ENCODE measurements at places on chromosomes 4 and X. TPM values are rescaled to one million over a fixed set of nuclear protein-coding genes. Genes with fewer than 3 reads are reported as not detected.

CCKAR gene
- total RNA-seq = not detected

KLKB1 gene
- 3.7 TPM for total RNA-seq

MCF2 gene
- not detected for total RNA-seq

SAGE1 gene
- total RNA-seq = not detected

TEX13B gene
- not detected for total RNA-seq

FAT1 gene
- 119 TPM for total RNA-seq

NAP1L2 gene
- total RNA-seq = 7.2 TPM

GATA1 gene
- 0.90 TPM for total RNA-seq

CT45A10 gene
- not detected for total RNA-seq

CWH43 gene
- not detected for total RNA-seq

DNA sequence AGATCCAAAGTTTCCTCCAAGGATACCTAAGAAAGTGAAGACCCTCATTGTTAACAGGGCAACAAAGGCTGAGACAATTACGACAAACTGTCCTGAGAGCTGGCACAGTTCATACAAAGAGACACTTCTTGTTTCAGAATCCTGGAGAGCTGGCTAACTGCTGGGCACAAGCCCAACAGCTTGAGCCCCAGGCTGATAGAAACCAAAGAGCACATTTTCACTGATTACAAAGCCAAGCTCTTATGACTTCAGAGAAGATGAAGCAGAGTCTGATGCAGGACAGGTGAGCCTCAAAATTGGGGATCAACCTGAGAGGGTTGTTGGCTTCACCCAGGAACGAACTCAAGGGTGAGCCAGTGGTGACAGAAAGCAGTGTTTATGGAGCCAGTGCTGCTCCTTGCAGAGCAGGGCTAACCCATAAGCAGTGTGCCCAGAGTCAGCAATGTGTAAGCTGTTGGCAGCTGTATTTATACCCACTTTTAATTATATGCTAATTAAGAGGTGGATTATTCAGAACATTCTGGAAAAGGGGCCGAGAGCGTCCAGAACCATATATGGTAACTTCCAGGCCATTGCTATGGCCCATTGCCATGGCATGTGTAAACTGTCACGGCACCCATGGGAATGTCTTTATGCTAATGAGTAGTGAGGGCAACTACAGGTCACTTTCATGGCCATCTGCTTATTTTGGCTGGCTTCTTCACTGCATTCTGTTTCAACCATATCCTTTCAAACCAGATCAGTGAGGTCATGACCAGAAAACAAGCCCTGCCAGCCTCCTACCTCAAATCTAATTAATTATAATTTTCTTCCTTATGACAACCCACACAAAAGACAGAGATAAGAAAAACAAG lies 183.7 kb downstream of the EVC2 start:
- H3K4me3 ChIP-seq = no peak overlapping the region
- H3K4me1 ChIP-seq = no peaks in the 10 kb centered on the region
- H3K27me3 ChIP-seq = no peaks in the 10 kb centered on the region

GRCh38 chr4:7186031-7186430 lies 6.3 kb upstream of the SORCS2 start:
- H3K4me1 ChIP-seq = peaks cover 12% of the 10 kb centered on the region
- no peaks in the 10 kb centered on the region for H3K36me3 ChIP-seq
- H3K27me3 ChIP-seq = no peaks in the 10 kb centered on the region
- H3K4me3 ChIP-seq = no peak overlapping the region

- H3K4me3 ChIP-seq = no peak overlapping the region
- no peak for DNase-seq
- no peaks in the 10 kb centered on the region for H3K27me3 ChIP-seq
- H3K36me3 ChIP-seq = no peaks in the 10 kb centered on the region
Observed at GRCh38 chr4:3797831-3798790, 31.9 kb downstream of the ADRA2C start.

- H3K27me3 ChIP-seq = no peaks in the 10 kb centered on the region
- no peak for DNase-seq
- no peaks in the 10 kb centered on the region for H3K4me1 ChIP-seq
- H3K36me3 ChIP-seq = no peaks in the 10 kb centered on the region
- no peak overlapping the region for H3K4me3 ChIP-seq
Observed at GRCh38 chr4:182251116-182251515, 7.9 kb downstream of the TENM3 start.

DNA sequence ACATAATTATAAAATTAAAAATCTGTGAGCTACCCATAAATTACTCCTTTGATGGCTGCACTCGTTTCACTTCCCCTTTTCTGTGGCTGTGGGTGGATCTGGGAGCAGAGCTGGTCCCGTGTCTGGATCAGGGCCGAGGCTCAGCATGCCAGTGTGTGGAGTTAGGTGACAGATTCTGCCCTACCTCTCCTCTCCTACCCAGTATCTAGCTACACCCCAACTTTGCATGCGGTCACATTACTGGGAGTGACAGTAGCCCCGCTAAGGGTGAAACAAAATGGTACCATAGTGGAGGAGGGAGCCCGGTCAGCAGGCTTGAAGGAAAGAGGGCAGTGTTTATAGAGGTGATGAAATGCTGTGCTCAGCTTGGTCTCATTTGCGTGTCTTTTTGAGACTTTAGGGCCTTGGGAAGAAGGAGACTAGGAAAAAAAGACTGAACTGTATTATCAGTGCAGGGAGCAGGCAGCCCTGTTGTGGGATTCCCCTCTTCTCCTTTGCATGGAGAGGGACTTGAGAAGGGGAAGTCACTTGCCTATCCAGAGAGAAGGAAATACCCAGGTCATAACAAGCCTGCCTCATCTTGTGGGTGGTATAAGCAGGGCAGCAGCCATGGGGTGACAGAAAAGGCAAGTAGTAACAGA lies 48.4 kb downstream of the ARHGAP10 start:
- no peaks in the 10 kb centered on the region for H3K27me3 ChIP-seq
- no peak overlapping the region for H3K27ac ChIP-seq

DNA sequence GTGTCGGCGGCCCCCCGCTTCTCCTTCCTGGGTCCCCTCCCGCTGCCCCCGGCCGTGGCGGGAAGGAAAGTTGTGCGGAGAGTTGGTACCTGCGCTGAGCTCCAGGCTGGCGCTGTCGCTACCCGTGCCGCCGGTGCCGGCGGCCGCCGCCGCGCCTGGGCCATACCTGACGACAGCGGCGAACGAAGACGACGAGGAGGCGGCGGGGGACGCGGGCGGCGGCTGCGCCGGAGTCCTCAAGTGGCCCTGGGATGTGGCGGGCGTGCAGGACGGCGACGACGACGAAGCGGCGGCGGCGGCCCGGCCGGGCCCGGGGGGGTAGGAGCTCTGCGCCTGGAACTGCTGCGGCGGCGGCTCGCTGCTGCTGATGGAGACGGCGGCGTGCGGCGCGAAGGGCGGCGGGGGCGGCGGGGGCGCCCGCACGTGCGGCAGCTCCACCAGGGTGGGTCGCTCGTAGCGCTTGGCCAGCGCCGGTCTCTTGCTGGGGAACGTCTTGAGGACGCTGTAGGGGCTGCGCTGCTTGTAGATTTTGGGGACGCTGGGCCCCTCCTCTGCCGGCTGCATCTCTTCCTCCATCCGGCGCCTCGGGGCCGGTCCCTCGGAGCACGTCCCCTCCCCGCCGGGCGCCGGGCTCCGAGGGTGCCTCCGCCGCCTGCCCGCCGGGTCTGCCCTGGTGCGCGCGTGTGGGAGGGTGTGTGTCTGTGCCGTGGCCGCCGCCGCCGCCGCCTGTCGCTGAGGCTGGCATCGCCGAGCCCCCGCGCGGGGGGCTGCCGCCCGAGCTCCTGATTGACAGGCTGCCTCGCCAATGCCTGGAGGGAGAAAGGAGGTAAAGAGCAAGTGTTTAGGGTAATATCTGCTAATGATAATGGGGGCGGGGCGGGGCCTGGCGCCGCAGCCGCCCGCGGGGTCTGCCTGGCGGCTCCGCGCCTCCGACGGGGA lies 618 bp downstream of the BEND4 start:
- no peak overlapping the region for H3K27ac ChIP-seq
- H3K4me1 ChIP-seq = peaks cover 4% of the 10 kb centered on the region
- no peak for DNase-seq
- no peaks in the 10 kb centered on the region for H3K36me3 ChIP-seq
- no peaks in the 10 kb centered on the region for H3K27me3 ChIP-seq

DNA sequence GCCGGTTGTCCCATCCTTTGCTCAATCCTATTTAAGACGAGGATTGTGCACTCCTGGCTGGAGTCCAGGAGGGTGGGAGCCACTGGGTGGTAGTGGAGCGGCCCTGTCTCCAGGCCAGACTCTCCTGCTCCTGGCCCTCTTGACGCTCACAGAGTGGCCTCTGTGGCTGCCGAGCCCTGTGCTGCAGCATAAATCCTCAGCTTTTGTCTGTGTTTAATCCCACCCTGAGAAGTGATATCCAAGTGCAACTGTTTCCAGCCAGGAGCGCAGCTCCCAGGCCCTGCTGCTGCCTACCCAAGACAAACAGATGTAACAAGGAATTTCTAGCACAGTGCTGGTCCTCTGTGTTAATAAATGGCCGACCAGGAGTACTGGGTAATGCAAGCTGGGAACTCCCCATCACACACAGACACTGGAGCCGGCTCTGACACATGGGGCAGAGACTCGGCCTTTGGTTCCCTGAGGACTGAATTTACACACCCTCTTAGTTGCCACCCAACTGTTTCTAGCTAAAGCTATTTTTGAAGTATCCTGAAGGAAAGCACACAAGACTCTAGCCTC lies 85.3 kb downstream of the GATB start:
- no peak overlapping the region for H3K4me3 ChIP-seq
- peaks cover 37% of the 10 kb centered on the region for H3K36me3 ChIP-seq
- no peaks in the 10 kb centered on the region for H3K4me1 ChIP-seq
- no peaks in the 10 kb centered on the region for H3K27me3 ChIP-seq
- H3K27ac ChIP-seq = no peak overlapping the region
- DNase-seq = no peak

DNA sequence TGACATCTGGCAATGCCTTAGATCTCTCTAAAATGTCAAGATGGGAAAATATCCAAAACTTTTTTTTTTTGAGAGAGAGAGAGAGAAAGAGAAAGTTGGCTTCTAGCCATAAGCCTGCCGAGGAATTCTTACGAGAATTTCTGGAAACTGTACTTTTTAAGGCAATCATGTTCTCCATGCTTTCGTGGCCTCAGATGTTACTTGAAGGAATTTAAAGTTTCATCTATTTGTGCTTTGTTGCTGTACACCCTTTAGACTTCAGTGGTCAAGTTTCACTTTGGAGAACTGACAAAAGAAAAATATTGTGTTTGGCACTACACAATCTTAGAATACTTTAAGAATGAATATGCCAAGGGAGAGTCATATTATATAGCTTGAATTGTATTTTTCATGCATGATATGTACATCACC lies 53.9 kb downstream of the FAT4 start:
- DNase-seq = no peak
- no peaks in the 10 kb centered on the region for H3K4me1 ChIP-seq
- no peak overlapping the region for H3K27ac ChIP-seq
- H3K36me3 ChIP-seq = no peaks in the 10 kb centered on the region

- no peaks in the 10 kb centered on the region for H3K36me3 ChIP-seq
- no peak overlapping the region for H3K27ac ChIP-seq
- no peak for DNase-seq
- H3K4me3 ChIP-seq = no peak overlapping the region
Observed at GRCh38 chr4:152734699-152735050, 44.9 kb downstream of the TIGD4 start.

GRCh38 chr4:185566972-185567371 lies 31.7 kb upstream of the PDLIM3 start:
- no peaks in the 10 kb centered on the region for H3K36me3 ChIP-seq
- no peak for DNase-seq
- H3K4me3 ChIP-seq = no peak overlapping the region
- H3K4me1 ChIP-seq = peaks cover 6% of the 10 kb centered on the region

GRCh38 chr4:156568484-156568883 lies 403.1 kb downstream of the PDGFC start:
- no peaks in the 10 kb centered on the region for H3K36me3 ChIP-seq
- H3K4me1 ChIP-seq = no peaks in the 10 kb centered on the region
- H3K4me3 ChIP-seq = no peak overlapping the region
- no peak for DNase-seq

DNA sequence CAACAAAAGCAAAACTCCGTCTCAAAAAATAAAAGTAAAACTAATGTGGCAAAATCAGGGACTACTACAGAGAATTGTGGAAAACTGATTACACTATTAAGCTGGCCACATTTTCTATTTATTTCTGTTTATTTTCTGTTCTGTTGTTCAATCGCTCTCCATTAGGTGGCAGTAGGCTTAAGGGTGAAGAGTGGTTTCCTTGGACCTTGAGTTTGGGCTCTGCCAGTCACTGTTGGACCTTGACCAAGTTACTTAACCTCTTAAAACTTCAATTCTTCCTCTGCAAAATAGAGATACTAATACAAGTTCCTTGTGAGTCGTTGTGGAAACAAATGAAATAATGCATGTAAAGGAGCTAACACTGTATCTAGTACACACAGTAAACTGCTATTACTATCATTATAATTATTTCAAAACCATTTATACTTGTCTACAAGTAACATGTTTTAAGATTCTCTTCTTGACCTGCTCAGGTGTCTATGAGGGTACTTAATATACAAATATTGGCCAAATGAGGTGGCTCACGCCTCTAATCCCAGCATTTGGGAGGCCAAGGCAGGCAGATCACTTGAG lies 15.2 kb downstream of the HSD17B11 start:
- peak; percentile 77 for DNase-seq
- H3K27me3 ChIP-seq = no peaks in the 10 kb centered on the region
- peaks cover 10% of the 10 kb centered on the region for H3K36me3 ChIP-seq
- H3K4me3 ChIP-seq = no peak overlapping the region
- no peak overlapping the region for H3K27ac ChIP-seq

GRCh38 chrX:44731160-44731559 lies 112.7 kb upstream of the DUSP21 start:
- H3K27me3 ChIP-seq = no peaks in the 10 kb centered on the region
- no peak for DNase-seq
- H3K4me1 ChIP-seq = no peaks in the 10 kb centered on the region
- H3K27ac ChIP-seq = no peak overlapping the region
- H3K4me3 ChIP-seq = no peak overlapping the region

DNA sequence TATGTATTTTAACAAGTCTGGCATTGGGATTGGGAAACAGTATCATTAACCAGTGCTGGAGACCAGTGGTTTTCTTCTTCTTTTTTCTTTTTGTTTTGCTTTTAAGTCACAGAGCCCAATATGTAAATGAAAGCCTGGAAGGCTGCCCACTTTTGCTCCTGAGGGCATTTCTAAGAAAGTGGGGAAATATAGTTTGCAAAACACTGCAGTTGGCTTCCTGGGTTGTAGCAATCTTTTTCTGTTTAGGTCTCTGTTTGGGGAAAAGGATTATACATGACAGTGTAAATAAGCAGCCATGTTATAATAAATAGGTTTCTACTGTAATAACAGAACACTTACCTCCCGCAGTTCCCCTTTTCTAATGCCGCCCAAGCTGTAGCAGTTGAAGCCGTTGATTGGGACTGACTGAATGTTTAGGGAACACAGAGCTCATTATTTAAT lies 105.5 kb downstream of the TMEM164 start:
- H3K4me1 ChIP-seq = no peaks in the 10 kb centered on the region
- DNase-seq = no peak
- no peak overlapping the region for H3K27ac ChIP-seq
- H3K4me3 ChIP-seq = no peak overlapping the region

DNA sequence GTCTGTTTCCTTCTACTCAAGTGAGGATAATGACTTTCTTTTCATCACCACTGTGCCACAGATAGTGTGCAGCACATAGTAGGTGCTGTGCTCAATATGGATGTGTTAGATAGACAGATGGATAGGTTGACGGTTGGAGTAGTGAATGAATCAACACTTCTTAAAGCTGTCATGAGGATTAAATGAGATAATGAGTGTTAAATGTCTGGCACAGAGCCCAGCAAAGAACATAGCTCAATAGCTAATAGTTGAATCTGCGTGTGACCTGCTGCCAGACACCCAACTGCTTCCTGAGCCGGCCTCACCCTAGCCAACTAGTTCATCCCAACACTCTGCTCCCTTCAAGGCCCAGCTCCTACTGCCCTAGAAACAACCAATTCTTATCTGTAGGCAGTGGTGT lies 67.7 kb upstream of the PJA1 start:
- H3K4me3 ChIP-seq = no peak overlapping the region
- no peak for DNase-seq
- H3K36me3 ChIP-seq = no peaks in the 10 kb centered on the region
- H3K27me3 ChIP-seq = peaks cover 4% of the 10 kb centered on the region
- no peaks in the 10 kb centered on the region for H3K4me1 ChIP-seq
- no peak overlapping the region for H3K27ac ChIP-seq
